Skin of body (tissue), 3 donors: ENCODE measurements at places on chromosomes 1 and 21.

- DNase-seq = peak; percentile 49
These were observed 41.2 kb upstream of the PDC start for GRCh38 chr1:186502087-186502486.

GRCh38 chr1:51378871-51379270 lies 48.5 kb upstream of the TTC39A start:
- no peak for DNase-seq

GRCh38 chr1:4594286-4594991 lies 60.0 kb upstream of the AJAP1 start:
- no peak for DNase-seq

DNA sequence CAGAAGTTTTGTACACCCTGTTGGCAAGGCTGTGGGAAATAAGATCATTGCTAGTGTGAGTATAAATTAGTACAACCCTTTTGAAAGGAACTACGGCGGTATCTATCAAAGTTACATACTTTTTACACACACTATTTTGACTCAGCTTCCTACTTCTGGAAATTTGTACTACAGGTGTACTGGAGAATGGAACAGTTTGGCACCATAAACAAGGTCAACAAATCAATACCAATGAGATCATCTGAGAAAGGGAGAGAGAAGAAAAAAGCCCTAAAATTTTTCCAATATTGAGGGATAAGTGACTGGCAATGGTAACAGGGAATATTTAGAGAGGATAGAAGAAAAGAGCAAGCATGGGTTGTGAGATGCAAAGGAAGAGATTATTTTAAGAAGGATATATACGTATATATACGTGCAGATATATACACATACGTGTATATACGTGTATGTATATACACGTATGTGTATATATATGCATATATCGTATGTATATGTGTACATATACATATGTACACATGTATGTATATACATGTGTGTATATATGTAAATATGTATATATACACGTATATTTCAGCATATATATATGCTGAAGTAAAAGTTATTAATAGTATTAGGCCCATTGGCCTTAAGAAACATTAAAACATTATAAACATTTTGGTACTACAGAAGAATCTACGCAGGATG lies 27.6 kb downstream of the KLHL20 start:
- no peak for DNase-seq

- no peak for DNase-seq
These were observed 2.5 kb downstream of the ARHGEF19 start for GRCh38 chr1:16209847-16210407.

DNA sequence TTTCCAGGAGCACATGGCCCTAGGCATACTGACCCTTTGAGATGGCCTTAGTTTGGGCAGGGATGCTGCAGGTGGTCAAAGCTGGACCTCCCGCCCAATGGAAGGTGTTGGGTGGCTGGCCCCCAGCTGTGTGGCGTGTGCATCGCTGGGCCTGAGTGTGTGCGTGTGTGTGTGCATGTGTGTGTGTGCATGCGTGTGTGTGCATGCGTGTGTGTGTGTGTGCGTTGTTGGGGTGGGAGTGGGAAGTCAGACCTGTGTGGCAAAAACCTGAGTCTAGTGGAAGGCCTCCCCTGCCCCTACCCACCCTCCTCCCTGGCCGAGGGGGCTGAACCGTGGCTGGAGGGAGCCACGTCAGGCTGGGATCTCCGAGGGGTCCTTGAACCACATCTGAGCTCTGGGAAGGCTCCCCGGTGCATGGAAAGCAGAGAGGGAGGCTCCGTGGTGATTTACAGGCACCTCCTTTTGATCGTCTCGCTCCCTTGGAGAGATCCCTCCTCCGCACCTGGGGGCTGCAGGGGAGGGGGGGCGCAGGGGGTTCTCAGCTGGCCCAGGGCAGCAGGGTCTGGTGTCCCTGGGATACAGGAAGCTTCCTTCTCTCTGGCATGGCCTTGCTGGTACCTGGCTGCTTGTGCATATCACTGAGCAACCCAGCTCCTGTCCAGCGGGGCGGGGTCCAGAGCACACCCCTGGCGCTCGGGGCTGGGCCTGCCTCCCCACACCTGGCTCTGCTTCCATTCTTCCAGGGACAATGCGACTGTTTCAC lies 124.7 kb upstream of the WNT4 start:
- DNase-seq = no peak
